Stimulated activated CD8-positive, alpha-beta memory T cell treated with anti-CD3 and anti-CD28 coated beads, Interleukin-7, amount 100 ng/mL, for 1 hour (primary cell): ENCODE measurements at places on chromosomes 4 and X.

- no peak for DNase-seq
These were observed 10.5 kb downstream of the ANTXR2 start for GRCh38 chr4:80062527-80062926.

DNA sequence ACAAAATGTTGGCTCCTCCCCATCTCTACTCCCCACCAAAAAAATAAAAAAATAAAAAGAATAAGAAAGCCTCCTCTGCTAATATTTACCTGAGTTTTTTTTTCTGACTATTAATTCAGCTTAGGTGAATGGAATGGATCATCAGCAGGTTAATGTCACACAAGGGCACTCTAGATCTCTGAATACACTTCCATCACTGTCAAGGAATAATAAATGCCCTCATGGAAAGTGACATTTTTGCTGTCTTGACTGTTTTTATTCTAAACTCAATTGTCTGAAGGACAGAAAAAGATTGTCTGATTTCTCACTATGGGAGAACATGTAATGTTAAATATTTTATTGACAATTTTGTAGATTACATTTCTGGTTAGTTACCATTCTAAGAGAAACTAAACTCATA, 30.4 kb upstream of the TLL1 start:
- no peak for DNase-seq

DNA sequence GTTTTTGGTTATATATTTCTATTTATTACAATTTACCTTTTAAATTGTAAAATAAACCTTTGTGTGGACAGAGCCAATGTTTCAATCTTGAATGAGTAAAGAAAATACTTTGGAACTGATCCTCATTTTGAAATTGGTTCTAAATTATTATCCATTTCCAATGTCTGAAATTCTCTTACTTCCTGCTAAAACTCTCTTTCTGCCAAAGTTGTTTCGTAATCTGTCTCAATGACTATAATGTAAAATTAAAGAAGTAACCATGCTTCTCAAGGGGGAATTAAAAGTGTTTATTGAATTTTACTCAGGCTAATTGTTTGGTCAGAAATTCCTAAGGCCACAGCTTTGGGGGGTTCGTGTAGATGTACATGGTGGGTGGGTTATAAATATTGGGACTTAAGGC, 34.8 kb downstream of the YIPF6 start:
- DNase-seq: no peak

DNA sequence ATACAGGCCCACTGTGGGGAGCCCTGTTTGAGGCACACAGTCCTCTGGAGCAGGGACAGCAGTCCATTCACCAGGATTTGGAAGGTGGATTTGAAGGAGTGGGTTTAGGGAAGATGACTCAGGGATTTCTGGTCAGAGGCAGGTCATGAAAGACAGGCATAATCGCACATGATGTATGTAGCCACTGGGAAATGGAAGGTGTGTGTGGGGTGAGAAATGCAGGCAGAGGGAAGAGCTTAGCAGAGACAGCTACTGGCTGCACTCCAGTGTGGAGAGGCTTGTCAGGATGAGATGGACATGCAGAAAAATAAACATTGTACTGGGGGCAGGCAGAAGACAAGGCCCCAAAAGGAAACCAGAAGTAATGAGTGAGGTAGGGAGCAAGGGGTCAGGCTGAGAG, 85.2 kb upstream of the STS start:
- DNase-seq: no peak

DNA sequence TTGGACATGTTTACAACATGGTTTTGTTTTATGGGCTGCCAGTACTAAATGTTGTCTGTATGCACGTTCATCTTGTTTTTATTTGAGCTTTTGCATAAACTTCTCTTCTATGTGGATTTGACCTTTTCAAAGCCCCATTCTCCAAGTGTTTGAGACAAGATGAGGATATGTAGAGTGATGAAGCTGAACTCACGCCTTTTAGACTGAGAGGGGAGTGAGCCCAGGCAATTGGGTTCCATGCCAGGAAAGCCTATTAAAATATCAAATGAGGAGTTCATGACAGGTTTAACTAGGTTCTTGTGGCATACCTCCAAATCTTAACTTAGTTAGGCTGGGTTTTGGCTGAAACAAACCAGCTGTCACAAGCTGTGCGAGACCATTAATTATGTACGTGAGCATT, 170.4 kb upstream of the LDB2 start:
- no peak for DNase-seq

GRCh38 chr4:17323554-17324385, 188.1 kb downstream of the QDPR start:
- DNase-seq: no peak

DNA sequence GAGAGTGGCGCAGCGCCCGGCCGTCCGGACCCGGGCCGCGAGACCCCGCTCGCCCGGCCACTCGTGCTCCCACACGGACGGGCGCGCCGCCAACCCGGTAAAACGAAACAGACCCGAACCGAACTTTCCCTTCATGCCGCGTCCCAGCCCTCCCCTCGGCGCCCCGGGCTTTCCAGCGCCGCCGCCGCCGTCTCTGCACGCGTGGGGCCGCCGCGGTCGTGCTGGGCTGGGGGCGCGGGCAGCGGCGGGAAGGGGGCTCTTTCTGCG, 222 bp downstream of the SMAD1 start:
- no peak for DNase-seq

DNA sequence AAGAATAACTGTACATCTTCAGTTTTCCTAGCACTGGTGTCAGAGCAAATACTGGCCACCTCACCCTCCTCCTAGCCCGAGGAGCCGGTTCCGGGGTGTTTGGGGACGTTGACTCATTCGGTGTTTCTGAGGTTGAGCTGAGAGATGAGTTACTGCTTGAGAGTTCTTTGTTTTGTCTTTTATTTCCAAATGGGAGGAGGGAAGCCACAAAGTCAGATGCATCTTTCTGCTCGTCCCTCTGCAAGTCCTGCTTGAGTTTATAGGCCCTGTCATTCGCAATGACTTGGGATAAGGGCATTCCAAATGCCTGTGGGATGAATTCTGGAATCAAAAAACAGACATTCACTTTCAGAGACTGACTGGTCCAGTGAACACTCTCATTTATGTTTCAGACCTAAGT, 77.5 kb downstream of the HCCS start:
- no peak for DNase-seq

- DNase-seq: no peak
These were observed 26.8 kb upstream of the ATXN3L start for GRCh38 chrX:13346646-13347045.

DNA sequence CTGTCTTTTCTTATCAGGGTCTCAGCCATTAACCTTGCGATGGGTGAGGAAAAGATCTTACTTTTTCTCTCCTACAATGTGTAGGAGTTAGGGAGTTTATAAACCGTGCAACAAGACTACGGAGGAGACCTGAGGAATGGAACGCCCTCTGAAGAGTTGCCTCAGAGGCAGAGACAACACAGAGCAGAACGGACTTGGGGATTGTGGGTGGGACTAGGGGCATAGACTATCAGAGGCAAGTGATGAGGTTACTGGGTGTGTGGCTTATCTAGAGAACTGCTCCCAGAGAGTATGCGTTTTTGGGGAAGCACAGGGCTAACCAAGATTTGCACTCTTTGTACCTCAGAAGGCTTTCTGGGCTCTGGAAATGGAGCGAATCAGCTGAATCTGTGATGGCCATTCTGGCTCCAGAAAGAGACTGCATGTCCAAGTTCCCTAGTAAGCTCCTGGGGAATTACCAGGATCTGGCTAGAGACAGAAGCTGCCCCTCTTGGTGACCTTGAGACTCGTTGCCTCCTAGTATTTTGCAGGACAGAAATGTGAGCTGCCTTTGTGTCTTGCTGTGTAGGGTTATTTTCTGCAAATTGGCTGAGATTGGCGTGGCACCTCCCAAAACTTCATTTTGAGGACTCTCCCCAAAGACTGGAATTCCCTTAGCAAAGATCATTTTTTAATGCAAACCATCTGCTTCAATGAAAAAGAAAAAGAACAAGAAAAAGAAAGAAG, 118.9 kb downstream of the ARSF start:
- no peak for DNase-seq

GRCh38 chrX:103378990-103379389, 2.7 kb downstream of the BEX3 start:
- DNase-seq: no peak

- DNase-seq: no peak
These were observed 18.8 kb downstream of the FRYL start for GRCh38 chr4:48761286-48761685.

DNA sequence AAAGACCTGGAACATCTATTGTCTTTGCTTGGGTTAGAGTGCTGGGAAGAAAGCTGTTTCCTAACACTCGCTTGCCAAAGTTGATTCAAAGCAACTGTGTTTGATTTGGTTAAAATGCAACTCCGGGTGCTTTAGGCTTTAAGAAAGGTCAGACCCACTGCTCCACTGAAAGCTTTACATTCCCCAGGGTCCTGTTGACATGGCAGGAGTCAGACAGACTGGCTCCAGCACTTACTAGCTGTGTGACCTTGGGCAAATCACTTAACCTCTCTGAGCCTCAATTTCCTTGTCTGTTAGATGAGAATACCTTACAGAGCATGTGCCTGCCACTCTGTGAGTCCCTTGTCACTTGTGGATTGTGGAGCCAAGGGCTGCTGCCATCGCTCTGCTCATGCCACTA, 39.0 kb downstream of the DGKK start:
- DNase-seq: no peak

DNA sequence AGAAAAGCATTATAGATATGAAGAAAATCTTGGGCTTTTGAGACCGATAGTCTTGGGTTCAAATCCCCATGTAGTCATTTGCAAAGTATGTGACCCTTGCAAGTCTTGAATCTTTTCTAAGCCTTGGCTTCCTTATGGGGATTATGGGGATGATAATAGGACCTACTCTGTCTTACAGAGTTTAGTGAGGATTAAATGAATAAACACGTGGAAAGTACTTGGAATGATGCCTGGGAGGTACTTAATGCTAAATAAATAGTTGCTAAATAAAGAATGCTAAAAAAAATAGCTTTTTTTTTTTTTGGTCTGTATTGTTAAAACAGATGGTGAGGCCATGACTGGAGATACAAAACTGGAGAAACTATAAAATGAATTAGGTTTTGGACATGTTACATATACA, 292.7 kb downstream of the GPAT3 start:
- no peak for DNase-seq

DNA sequence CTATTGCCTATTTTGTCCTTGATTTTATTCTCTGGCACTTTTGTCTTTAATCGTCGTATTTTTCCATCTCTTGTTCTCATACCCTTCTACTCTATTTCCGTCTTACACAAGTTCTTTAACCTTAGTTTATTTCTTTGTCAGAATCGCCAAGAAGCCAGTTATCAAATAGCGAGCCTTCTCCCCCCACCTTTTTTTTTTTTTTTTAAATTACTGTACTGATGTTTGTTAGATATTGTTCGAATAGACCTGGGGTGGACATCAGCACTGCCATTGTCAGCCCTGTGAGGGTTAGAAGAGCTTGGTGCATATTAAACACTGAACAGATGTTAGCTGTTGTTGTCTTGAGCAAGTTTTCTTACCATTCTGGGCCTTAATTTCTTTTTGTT, 1.2 kb downstream of the SPCS3 start:
- no peak for DNase-seq

DNA sequence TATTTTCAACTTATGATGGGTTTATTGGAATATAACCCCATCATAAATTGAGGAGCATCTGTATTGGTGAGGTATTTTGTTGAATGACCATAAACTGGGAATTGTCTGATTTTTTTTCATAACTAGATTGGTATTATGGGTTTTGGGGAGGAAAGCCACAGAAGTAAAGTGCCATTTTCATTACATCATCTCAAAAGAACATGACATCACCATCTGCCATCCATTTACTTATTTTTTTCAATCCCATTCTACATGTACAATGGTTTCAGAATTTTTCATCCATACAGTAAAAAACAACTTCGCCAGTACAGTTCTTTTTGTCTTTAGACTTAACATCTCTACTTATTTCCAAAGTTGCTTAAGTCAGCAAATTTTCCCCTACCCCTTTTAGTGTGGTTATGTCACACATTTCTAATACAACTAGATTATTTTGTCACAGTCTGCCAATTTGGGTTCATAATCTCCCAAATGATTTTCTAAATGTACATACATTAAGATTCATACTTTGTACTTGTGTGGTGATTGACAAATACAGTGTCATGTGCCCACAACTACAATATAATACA, 459.4 kb downstream of the IDS start:
- no peak for DNase-seq

GRCh38 chrX:139762400-139763183, 54.6 kb upstream of the MCF2 start:
- no peak for DNase-seq

DNA sequence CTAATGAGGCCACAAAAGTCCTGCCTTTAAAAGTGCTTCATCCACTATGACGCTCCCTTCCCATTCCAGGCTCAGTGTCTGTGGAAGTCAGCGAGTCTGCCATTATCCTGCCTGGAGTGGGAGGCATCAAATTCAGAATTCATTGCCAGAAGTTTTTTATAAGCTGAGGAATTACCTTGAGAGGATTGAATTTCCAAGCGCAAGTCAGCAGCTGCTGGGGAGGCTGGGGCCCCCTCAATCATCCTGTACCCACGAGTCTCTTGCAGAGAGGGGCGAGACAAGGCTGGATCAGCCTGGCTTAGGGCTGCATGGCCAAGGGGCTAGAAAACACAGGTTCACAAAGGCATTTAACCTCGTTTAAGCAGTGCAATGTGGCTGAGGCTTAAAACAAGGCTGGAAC, 170.5 kb upstream of the NOCT start:
- no peak for DNase-seq

GRCh38 chr4:121648516-121648915, 48.3 kb downstream of the ANXA5 start:
- DNase-seq: no peak

GRCh38 chrX:148466292-148466691, 34.1 kb upstream of the AFF2 start:
- DNase-seq: no peak

DNA sequence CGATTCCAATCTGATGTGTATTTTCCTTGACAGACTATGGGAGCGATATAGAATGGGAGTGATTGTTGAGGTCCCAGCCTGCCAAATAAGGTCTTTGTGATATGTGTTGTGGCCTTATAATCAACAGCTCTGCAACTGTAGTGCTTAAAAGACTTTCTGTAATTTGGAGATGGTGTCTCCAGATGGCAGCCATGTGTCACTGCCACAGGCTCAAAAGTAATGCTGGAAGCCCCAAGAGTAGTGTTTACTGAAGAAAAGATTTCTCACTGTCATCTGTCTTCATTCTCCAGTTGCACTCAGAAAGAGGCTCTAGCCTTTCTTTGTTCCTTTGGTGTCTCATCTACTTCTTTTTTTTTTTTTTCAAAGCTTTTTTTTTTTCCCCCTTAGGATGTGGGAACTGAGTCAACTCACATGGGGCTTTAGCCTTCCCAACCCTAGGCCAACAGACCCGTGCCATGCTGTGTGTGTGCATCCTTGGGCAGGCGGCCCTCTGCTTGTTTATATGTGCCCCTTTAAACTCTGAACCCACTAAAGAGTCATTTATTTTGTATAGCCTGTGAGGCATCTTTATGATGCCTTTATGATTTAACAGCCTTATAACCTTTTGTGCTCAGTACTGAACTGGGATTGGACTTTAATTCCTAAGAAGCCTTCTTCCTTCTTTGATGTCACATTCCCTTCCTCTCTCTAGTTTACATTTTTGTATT, 15.6 kb downstream of the SRPX2 start:
- DNase-seq: no peak
